ENCODE measurements at places on chromosomes 3 and 15.
A peak's percentile ranks its signal among the peaks of the same experiment; 100 is the strongest.

GRCh38 chr3:25144430-25144829 is 283.6 kb upstream of the RARB start:
- no peak for DNase-seq

- no peak for DNase-seq
These were observed 21.1 kb upstream of the IQCF6 start for GRCh38 chr3:51799879-51800749.

DNA sequence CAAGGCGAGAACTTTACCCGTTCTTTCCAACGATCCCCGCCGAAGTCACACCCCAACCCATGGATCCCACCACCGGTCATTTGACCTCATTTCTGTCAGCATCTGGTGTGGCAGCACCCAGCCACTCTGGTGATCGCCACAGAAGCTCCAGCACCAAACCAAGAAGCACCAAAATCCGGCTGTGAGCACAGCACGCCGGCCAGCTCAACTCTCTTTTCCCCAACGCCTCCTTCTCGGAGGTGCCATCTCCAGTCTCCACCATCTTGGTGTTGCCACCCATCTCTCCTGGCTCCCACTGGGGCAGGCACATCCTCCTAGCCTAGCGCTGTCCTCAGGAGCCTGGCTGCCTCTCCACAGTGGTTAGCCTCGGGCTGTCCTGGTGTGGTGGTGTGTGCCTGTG is 6.5 kb downstream of the MUC4 start:
- no peak for DNase-seq

- DNase-seq, result no peak
These were observed 25.0 kb upstream of the RFTN1 start for GRCh38 chr3:16538507-16538906.

GRCh38 chr3:78871048-78871447 is 896.8 kb downstream of the ROBO1 start:
- no peak for DNase-seq

GRCh38 chr3:32705232-32705631 is 20.2 kb downstream of the CNOT10 start:
- DNase-seq, result no peak

DNA sequence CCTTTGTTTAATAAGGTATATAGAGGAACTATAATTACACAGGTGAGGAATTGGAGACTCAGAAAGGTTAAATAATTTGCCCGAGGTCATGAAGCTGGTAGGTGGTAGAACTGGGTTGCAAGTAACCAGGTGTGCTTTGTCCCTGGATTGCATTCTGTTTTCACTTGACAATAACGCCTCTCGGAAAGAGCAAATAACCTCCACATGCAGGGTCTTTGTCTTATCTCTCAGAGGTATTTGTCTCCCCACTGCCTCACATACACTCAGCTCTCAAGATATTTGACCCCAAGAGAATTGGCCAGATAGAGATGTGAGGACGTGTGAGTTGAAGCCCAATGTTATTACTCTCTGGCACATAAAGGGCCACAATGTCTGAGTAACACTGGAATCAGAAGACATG is 320.9 kb upstream of the ONECUT1 start:
- DNase-seq, result no peak

DNA sequence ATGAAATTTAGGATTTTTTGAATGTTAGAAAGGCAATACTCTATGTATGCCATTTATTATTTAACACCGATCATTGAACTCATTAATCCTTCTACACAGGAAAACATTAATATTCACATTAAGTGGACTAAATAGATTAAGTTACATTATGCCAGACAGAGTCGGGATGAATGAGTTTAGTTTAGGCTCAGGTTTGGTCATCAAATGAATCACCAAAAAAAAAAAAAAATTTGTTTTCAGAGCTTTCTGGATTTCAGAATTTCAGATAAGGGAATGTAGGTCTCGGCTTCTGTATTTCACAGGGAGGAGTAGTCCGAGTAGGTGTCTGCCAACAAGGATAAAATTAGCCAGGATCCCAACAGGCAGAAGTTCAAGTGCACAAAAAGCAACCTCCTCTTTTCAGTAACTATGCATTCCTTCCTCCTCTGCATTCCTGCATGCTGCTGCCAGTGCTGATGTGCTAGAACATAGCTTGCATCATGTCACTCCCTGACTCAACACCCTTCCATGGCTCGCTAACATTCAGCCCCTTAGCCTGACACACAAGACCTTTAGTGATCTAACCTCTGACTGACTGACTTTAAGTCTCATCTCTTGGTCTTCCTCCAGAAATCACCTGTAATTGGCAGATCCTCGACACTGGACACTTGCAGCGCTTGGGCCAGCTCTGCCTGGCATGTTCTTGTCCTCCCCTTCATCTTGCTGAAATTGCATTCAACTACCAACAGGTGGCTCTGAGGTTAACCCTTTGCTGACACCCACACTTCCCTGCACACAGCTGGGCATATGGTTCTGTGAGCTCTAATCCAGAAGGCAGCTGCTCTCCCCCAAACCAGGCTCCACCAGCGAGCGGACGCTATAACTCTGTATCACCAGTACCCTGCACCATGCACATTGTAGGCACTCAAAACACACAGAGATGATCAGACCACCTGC is 145.4 kb upstream of the PROK2 start:
- DNase-seq, result no peak

DNA sequence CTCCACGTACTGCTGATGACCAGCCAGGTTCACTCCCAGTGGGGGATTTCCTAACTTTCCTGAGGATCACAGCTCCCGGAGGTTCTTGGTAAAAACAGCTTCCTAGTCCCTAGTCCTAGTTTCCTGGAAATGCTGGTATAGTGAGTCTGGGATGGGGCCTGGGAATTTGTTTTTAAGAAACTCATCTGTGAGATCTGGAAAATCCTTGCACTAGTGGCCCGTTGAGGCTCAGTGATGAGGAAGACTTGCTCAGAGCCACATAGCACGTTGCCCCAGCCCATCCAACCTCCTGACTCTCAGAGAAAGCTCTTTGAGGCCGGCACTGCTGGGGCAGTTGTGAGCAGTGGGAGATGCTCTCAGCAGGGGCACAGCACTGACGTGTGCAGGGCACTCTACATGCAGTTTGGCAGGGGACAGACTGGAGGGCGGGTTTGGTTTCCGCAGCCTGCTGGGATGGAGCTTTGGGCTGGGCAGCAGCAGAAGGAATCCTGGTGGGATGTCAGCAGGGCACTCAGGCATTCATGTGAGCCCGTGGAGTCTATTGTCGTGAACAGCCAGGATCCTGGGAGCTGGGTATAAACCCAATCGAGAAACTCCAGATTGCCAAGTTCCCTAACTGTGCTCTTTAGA is 31.6 kb downstream of the SAXO2 start:
- no peak for DNase-seq

GRCh38 chr3:58654466-58654865 is 12.1 kb downstream of the FAM3D start:
- no peak for DNase-seq

DNA sequence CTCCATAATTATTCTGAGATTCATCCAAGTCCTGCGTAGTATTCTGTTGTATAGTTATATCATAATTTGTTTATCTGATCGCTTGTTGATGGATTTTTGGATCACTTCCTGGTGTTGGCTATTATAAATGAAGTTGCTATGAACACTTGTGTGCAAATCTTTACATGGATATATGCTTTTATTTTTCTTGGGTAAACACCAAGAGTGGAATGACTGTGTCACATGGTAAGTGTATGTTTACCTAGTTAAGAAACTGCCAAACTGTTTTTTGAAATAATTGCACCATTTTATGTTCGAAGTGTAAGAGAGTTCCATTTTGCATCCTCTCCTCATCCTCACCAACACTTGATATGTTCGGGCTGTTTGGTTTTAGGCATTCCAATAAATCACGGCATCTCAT is 360.4 kb upstream of the FRG2C start:
- no peak for DNase-seq

GRCh38 chr3:188553569-188553968 is 399.6 kb downstream of the LPP start:
- DNase-seq, result peak; percentile 19

DNA sequence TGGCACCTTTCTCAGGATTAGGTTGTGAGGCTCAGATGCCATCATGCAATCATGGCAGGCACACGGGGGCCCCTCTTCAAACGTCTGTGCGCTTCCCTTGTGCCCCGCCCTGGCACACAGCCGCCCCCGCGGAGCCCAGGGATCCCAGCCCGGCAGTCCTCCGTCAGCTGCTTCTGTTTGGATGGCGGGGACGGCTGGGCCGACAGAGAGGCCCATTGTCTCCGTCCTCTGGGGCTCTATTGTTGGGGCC is 849 bp upstream of the HDAC11 start:
- DNase-seq, result no peak

GRCh38 chr3:25084016-25084415 is 344.0 kb upstream of the RARB start:
- no peak for DNase-seq

- DNase-seq, result no peak
These were observed 502.1 kb downstream of the ZBBX start for GRCh38 chr3:166877971-166878370.

DNA sequence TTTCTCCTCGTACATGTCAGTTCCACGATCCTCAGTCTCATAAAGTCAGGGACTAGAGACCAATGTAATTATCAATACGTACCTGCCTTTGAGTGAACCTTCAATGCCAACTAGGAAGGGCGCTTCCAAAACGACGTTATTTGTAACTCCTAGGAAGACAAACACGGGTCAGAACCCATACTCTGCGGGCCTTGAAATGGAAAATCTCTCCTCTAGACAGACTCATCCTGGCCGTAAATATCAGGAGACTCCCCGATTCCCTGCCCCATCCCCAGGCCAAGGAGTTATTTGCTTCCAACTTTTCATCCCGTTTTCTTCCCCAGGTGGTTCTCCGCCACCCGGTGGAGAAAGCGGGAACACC is 578 bp downstream of the OIP5 start:
- no peak for DNase-seq

- DNase-seq, result no peak
These were observed 1012.2 kb upstream of the CADM2 start for GRCh38 chr3:83946554-83946953.

GRCh38 chr3:27590437-27591298 is 106.5 kb upstream of the SLC4A7 start:
- DNase-seq, result no peak

GRCh38 chr3:179398574-179399231 is 51.2 kb downstream of the MFN1 start:
- no peak for DNase-seq

GRCh38 chr15:55282284-55282833 is 7.3 kb downstream of the RAB27A start:
- DNase-seq, result no peak

DNA sequence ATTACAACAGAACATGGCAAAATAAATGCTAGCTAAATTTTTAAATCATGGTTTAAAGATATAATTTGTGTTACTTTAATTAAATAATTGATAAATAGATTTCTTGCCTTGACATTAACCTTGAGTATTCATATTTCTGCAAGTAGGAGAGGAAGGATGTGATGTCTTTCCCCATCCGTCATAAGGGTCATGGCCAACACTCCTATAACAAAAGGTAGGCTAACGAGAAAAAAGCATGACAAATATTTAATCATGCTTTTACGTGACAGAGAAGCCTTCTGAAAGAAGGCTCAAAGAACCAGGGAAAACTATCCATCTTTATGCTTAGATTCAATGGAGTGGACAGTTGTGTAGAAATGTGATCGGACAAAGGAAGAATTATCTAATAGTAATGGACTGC is 135.2 kb downstream of the SERPINI1 start:
- no peak for DNase-seq

DNA sequence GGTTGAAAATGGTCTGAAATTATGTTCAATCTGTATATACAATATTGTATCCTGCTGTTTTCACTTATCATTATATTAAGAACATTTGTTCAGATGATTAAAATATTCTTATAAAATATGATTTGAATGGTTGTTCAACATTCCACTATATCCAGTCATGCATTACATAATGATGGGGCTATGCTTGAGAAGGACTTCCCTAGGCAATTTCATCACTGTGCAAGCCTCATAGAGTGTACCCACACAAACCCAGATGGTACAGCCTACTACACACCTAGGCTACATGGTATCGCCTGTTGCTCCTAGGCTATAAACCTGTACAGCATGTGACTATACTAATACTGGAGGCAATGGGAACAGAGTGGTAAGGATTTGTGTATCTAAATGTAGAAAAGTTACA is 30.5 kb downstream of the SLC7A14 start:
- no peak for DNase-seq

DNA sequence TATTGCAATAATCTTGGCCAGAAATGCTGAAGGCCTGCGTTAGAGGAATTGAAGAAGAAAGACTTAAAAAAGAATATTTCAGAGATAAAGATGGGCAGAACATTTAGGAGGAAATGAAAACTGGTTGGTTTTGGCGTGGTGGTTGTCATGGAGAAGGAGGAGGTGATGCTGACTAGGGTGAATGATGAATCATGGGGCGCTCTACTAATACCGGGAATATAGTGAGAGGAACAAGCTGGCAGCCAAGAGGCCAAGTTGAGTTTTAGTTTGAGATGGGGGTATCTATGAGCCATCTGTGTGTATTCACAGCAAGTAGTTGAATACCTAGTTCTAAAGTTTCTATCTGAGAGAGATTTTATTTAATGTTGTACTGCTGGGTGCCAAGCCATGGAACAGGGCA is 6.8 kb upstream of the GAP43 start:
- no peak for DNase-seq

All from CD4-positive, alpha-beta T cell treated with Interferon gamma for 1 hour (primary cell).